ENCODE measurements at places on chromosomes 7 and 10.
A peak's percentile ranks its signal among the peaks of the same experiment; 100 is the strongest.

DNA sequence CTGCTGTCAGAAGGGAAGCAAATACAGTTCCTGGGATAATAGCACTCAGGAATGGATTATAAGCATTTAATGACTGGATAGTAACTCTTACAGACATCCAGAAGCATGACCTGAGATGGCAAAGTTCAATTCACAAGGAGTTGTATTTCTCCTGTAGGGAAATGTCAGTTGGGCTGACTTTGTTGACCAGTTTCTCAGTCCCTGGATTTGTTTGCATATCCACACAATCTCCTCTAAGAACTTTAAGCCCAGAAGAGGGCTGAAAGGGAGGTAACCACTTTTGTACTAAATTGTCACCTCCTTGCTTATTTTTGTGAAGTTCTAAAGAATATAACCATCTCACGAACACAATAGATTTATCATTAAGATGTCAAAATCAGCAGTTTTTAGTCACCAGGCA, 140.3 kb downstream of the SEMA3D start:
- no peak for DNase-seq

DNA sequence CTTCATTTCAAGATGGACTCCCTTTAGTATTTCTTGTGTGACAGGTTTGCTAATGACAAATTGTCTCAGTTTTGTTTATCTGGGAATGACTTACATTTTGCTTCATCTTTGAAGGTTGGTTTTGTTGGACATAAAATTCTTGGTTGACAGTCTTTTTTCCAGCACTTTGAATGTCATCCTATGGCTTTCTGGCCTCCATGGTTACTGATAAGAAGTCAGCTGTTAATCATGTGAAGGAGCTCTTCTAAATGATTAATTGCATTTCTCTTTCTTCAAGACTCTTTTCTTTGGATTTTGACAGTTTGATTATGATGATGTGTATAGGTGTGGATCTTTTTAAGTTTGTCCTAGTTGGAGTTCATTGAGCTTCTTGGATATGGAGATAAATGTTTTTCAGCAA, 26.9 kb upstream of the HHEX start:
- no peak for DNase-seq

- no peak for DNase-seq
Measured at GRCh38 chr10:126661356-126661755, 9.1 kb downstream of the C10orf90 start.

DNA sequence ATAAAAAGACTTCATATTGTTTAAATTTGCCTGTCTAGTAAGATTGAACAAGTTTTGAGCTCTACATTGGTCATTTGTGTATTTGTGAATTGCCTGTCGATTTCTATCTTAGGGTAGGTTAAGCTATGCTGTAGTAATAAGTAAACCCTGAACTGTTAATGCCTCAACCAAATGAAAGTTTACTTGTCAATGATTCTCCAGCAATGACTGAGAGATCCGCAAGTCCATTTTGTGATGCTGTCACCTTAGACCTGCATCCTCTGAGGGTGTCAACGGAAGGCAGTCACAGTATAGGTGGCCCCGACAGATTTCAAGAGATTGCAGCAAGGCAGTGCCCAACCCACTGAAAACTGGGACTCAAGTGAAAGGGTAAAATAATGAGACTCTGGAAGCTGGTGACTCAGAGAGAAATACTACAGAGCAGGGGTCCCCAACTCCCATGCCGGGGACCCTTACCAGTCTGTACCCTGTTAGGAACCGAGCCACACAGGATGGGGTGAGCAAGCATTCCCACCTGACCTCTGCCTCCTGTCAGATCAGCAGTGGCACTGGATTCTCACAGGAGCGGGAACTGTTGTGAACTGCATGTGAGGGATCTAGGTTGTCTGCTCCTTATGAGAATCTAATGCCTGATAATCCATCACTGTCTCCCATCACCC, 10.8 kb upstream of the PHYH start:
- no peak for DNase-seq

DNA sequence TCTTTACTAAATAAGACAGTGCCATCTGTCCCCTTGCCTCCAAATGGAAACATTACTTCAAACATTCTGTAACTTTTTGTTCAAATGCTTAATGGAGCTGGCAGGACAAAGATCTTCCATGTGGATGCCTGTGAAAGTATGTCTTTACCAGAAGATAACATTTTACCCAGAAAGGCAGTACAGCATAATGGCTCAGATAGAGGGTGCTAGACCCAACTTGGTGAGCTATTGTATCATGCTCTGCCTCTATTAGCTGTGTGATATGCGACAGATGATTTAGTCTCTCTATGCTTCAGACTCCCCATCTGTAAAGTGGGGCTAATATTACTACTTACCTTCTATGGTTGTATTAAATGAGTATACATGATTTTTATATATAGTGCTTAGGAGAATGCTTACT, 8.8 kb upstream of the SMKR1 start:
- DNase-seq: no peak

GRCh38 chr10:106511917-106512316, 652.6 kb downstream of the SORCS1 start:
- no peak for DNase-seq

DNA sequence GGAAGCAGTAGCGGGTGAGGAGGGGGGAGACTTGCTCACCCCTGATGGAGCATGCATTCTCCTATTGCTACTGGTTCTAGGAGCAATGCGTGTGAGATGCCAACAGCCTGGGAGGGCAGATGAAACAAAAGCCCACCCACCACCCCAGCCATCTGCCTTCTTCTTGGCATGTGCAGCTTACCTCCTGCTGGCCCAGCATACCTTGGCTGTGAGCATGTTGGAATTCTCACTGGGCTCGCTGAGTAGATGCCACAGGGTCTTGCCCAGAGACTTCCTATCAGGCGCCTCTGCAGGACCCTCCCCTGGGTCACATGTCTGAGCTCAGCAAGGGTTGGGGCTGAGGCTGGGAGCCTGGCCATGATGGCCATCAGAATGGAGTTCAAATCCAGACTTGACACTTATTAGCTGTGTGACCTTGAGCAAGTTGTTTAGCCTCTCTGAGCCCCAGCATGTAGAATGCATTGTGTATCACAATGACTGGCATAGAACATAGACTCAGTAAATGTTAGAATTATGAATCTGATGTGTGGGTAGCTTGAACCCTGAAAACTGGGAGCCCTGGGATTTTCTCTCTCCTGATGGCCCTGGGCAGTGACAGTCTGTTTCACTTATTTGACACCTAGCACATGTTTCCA, 38.2 kb downstream of the CDH23 start:
- peak; percentile 37 for DNase-seq

Data from H1 (cell line).